ENCODE measurements at places on chromosomes 1 and 21. TPM values are rescaled to one million over a fixed set of nuclear protein-coding genes. Genes with fewer than 3 reads are reported as not detected.
A peak's percentile ranks its signal among the peaks of the same experiment; 100 is the strongest.

DNA sequence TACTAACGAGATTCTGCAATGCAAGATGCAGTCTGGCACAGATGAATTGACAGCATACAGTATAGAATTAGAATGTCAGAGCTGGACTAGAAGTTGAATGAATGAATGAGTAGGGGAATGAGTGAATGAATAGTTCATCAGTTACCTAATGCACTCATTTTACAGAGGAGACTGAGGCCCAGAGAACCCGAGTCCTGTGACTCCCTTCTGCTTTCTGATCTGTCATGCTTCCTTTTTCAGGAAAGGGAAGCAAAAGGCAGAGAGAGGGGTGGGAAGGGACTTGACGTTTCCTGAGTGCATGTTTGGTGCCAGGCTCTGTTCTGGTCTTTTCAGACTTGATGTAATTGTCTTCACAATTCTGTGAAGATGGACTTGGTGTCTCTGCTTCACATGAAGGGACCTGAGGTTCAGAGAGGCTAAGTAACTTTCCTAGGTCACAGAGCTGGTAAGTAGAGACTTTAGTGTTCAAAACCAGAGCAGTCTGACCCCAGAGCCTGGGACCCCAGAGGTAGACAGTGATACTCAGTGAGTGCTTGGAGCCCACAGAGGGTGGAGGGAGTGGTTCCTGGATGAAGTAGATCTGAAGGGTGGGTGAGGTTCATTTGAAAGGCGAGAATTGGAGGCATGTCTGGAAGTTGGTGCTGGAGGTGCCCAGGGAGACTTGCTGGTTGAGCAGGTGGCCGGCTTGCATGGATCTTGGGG lies 8.0 kb upstream of the MEX3A start:
- peak; percentile 26 for DNase-seq

Gene KCNK2
- total RNA-seq, result 1.4 TPM

Gene LCE1A
- total RNA-seq, result not detected

Gene HFM1
- 27.1 TPM for total RNA-seq

DNA sequence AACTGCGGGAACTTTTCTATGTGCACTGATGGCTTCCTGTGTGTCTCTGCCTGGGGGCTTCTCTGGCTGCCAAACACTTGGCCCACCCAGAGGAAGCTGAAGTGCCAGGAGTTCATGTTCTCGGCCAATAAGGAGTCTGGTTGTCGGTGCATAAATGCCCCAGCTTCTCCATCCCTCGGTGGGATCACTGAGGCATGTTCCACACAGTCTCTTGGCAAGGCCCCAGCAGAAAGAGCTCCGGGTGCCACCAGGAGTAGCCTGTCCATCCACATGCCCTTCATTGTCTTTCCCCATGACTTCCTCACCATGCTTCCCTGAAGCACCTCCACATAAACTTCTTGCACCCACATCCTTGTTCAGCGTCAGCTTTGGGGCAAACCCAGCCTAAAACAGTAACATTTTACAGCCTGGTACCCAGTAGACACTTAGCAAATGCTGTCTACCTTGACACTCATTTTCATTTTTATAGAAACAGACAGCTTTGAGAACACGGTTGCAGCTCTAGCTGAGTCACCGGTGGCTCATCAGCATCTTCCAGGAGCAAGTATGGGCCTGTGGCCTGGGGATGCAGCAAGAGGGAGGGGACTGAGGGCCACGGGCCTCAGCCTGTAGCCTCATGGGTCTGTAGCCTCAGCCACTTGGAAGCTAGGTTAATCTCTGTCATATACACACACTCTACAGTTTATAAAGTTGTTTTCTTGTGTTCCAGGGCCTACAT lies 14.8 kb upstream of the CDCP2 start:
- no peak for DNase-seq

Gene GPR25
- total RNA-seq, result not detected

Gene STIL
- total RNA-seq, result 20.4 TPM

DNA sequence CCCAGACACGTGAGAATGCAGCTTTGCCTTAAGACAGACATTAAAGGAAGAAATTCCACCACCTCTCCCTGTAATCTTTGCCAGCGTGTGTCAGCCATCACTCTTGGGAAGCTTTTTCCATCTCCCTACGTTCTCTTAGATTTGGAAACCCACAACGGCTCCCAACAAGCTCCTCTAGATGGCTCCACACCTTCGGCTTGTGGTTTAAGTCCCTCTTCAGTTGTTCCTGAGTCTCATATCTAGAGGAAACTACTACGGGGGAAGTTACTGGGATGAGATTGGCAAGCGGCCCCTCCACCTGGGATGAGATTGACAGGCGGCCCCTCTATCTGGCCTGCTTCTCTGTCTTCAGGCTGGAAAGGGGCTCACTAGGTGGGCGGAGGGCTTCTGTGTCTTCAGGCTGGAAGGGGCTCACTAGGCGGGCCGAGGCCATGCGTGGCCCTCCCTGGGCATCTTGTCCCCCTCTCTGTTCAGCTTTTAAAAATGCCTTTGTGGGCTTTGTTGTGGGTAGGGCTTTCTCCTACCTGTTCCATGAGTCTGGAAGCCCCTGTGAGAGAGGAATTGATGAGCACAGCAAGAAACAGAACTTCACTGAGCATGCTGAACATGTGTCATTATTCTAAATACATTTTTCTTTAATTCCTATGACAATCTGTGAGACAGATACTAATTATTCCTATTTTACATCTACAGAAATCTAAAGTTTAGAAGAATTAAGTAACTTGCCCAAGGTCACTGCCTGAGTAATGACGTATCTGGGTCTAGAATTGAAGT lies 670.5 kb downstream of the KIF26B start:
- no peak for DNase-seq

- no peak for DNase-seq
Measured at GRCh38 chr1:150546294-150546937, 2.8 kb upstream of the ADAMTSL4 start.

DNA sequence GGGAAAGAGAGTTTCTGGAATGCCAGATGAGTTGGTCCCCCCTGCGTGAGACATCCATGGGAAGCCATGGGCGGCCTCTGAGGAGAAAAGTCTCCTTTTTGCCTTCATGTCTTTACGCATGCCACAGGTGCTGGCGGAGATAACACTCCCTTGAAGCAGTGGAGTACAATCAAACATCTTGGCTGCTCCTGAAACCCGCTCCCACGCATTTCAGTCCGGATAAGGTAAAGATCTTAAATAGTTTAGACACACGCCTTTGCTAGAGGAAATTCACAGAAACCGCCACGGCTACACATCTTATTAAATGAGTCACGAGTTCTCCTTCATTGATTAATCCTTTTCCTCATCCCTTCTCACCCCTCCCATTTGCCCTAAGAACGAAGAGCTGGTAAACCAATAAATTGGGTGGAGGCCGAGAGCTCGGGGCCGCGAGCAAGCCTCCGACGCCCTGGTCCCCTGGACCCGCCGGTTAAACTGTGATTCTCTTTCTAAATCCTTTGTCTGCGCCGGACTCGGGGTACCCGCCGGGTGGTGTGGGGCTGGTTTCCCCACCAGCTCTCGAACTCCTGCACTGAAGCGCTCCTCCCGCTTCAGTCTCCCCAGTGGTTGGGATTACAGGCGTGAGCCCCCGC lies 6.6 kb upstream of the ZNF669 start:
- no peak for DNase-seq

- DNase-seq, result peak; percentile 32
Measured at GRCh38 chr1:176225911-176226310, 18.8 kb upstream of the COP1 start.

Gene ABCG1
- 4.6 TPM for total RNA-seq

Gene NBPF19
- total RNA-seq, result 36.9 TPM

Gene ETNK2
- 116 TPM for total RNA-seq

GRCh38 chr1:201984446-201984845 lies 2.0 kb downstream of the RNPEP start:
- DNase-seq, result no peak

Gene TCHHL1
- 0.12 TPM for total RNA-seq

DNA sequence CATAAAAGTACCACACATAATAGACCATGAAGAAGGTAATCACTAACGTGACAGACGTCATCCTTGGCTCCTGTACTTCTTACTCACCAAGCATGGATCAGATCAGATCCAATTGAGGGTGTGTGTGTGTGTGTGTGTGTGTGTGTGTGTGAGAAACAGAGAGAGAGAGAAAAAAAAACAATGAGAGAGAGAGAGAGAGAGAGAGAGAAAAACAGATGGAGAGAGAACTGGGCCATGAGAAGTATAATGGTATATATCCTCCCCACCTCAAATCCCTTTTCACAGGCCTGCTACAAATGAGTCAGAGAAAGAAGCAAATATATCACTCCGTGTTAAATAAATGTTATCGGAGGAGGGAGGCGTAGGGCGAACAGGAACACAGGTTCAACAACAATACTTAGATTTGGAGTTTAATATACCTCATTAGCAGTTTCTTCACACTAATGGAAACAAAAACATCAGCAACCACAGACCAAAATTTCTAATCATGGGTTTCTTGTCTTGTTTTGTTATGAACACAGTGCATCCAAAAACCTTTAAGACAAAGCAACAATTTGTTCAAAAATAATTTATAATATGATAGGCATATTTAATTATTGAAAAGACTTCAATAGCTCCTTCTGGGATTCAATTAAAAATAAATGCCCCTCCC lies 45.3 kb downstream of the TIAM1 start:
- no peak for DNase-seq

Gene ZBTB17
- 60.2 TPM for total RNA-seq

DNA sequence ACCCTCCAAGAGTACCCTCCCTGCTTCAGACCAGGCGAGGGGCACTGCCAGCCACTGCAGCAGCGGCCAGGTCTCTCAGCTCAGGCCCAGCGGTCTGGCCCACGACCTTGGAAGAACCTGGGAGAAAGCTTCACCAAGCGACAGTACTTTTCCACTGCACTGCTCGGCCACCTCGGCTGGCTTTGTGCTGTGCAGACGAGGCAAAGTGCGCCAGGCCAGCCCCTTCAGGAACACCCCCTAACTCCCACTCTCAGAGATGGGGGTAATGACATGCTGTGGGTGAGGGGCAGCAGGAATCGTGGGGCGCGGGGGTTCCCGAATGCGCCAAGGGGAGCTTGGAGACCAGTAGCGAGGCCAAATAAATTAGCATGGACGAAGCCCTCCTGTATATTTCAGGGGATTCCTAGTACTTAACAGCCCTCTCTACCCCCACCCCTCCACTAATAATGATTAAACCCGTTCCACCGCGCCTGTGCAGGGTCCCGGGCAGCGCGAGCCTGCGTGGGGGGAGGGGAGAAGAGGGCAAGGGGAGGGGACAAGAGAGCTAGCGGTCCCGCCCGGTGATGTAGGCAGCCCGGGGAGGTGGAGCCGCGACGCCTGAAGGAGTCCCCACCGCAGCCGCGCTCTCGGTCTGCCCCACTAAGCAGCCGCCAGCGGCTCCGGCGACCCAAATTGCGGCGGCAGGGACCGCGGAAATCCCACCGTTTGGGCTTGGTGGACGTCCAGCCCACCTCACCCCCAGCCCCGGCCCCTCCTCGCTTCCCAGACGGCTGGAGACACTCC lies at the start of gene FAM43B:
Gene FAM43B, plus strand, starts transcription at position 629 of the 783 bp plus-strand sequence. CDS start 401 bp downstream, outside the sequence.
- peak; percentile 69 for DNase-seq

DNA sequence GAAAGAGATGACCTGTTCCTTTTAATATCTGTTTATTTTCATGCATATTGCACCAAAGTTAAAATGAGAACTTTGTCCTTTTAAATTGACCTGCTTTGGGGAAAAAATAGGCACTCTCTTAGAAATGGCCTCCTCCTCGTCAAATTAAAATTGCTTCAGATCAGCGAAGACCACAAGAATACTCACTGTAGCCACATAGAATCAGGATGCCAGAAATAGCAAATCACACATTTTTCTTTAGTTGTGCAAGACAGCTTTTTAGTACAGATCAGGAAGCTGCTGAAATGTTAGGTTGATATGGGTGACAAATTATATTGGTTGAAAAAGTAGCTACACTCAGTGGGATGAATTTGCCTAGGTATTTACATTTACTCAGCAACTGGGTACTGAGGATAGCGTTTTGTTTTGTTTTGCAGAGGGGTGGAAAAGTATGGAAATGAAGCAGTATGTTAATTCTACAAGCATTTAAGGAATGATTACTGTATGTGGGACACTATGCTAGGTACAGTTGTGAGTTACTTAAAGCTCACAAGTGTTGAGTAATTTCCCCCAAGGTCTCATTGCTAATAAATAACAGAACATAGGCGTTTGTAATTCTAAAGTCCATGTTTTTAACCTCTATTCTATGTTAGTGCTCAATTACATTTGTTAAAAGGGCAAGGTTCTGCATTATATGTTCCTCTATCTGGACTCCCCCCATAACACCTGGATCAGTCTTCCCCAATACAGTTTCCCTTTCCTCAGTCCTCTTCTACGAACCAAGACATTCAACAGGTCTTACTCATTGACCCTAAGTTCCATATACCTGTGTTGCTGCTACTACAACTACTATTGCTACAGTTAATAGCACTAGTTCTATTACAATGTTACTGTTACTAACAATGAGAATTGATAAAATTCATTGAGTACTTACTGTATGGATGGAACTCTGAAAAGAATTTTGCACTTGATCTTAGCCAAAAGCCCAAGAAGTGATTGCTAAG lies 99.4 kb upstream of the S1PR1 start:
- DNase-seq, result no peak

Gene PAPPA2
- 2.2 TPM for total RNA-seq

Gene REN
- not detected for total RNA-seq

Gene KRTAP19-7
- total RNA-seq, result not detected

DNA sequence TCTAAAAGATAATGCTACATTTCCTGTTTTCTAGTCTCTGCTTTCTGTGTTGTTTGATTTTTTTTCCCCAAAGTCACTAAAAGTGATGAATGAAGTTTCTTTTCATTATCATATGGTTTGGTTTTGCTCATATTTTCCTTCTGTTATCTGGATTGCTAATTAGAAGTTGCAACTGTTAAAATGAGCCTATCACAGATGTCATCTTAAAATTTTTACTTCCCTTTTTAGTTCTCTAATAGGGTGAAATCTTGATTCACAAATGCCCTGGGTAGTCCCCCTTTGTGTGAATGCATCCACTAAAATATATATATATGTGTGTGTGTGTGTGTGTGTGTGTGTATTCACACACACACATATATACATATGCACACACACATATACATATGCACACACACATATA lies 144.1 kb downstream of the GREM2 start:
- DNase-seq, result no peak

DNA sequence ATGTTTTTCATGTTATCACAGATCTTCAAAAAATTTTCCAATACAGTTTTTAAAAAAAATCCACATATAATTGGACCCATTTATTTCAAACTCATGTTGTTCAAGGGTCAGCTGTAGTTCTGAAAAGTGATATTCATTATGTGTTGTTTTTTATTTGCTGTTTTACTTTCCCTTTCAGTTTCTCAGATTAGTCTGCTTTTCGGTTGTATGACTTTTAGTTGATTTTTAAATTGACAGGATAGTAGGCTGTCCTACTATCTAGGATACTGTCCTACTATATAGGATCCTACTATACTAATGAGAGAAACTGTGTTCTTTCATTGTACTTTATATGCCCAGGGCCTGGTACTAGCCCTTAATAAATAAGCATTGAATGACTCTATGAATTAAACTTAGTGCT lies 33.6 kb upstream of the GPR52 start:
- no peak for DNase-seq

- peak; percentile 26 for DNase-seq
Measured at GRCh38 chr1:84758968-84759491, 68.8 kb upstream of the SSX2IP start.

Gene ADCY10
- total RNA-seq, result 24.6 TPM
